Pancreas (tissue), 10 donors: ENCODE measurements at places on chromosomes 12 and 14. TPM values are rescaled to one million over a fixed set of nuclear protein-coding genes. Genes with fewer than 3 reads are reported as not detected.

DNA sequence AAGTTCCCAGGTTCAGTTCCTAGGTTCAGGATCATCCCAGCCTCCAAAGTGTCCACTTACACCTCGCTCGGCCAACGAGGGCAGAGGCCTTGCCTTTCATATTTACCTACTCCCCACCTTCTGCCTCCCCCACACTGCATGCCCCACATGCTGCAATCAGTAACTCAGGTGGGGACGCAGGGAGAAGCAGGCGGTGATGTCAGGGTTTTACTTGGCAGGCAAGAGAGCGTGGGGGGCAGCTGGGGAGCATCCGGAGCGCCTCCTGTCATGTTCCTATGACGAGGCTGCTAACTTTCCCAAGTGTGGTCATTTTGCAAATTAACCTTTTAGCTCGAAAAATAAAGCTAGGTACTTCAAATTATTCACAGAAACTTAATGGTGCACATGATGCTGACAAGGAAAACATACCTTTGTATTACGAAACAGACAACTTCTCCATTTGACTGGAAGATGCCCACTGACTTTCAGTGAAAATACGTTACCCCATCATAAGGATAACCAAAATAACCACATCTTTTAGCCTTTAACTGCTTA, 53.8 kb downstream of the SETD3 start:
- no peak for DNase-seq

DNA sequence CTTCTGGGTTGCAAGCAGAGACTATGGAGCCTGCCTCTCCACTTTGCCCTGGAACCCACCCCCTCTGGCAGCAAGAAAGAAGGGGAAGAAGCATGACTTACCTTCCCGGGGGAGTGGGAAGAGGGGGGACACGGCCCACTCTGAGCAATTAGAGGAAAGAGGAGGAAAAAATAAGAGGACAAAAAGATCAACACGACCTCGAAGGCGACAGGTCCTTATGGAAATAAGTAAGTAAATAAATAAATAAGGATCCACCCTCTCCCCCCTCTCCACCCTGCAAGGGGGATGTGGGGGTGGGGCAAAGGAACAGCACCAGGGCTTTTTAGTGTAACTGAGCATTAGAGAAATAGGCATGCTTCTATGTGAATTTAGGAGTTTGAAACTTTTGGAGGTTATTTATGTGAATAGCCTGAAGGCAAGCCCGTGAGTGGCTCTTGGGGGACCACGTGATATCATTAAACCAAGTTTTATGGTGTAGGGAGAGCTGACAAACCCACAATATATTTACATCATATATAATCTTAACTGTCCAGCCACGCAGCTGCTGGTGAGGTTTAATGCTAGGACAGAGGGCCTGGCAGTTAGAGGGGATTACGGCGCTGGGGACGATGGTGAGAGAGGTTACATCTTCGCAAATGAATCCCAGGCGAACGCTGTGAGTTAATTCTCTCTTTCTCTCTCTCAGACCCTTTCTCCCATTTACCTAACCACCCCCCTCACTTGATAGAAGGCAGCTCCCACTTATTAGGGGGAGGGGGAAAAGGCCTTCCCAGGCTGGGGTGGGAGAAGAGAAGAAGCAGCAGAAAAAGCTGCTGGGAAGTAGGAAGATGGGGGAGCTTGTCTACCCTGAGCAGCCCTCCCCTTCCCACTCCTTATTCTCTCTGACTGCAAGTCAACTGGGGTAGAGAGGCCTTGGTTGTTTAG, 4.8 kb downstream of the HOXC5 start:
- DNase-seq: no peak

DNA sequence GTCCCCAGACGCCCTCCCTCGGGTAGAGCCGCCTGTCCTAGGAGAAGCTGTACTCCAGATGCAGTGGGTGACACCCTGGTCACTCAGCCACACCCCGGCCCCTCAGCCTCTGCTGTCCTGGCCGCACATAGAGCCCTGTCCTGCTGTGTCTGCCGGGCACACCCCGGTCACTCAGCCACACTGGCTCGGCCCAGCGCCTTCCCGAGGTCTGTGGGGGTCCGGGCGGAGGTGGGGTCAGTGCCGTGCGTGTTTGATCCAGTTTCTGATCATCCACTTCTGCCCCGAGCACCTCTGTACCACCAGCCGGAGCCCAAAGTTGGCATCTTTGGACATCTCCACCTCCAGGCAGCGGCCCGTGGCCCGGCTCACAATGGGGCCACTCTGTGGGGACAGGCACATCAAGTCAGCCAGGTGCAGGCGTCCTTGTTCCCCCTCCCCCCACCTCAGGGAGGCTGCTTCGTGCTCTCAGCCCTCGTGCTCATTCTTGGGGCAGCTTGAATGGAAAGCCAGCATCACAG, 52.7 kb downstream of the NOC4L start:
- DNase-seq: no peak

- no peak for DNase-seq
Measured at GRCh38 chr14:75566321-75566720, 12.1 kb upstream of the FLVCR2 start.

- DNase-seq: no peak
Measured at GRCh38 chr14:54676812-54677708, 110.1 kb downstream of the SAMD4A start.

DNA sequence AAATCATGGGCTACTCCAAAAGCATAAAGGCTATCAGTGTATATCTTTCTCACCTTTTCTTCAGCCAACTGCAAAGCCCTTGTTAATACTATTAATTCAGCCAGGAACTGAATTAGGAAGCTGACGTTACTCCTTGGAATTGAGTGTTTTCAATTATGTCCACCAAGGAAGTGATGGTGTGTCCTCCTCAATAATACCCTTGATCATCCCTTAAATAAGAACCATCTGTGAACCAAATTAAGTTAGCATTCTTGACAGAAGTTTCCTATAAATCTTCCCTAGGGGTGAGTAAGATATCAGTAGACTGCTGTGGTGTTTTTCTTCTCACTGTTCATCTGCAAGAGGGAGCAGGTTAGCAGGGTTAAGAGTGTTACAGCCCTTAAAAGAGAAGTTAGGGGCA, 252.3 kb upstream of the AVPR1A start:
- no peak for DNase-seq

DNA sequence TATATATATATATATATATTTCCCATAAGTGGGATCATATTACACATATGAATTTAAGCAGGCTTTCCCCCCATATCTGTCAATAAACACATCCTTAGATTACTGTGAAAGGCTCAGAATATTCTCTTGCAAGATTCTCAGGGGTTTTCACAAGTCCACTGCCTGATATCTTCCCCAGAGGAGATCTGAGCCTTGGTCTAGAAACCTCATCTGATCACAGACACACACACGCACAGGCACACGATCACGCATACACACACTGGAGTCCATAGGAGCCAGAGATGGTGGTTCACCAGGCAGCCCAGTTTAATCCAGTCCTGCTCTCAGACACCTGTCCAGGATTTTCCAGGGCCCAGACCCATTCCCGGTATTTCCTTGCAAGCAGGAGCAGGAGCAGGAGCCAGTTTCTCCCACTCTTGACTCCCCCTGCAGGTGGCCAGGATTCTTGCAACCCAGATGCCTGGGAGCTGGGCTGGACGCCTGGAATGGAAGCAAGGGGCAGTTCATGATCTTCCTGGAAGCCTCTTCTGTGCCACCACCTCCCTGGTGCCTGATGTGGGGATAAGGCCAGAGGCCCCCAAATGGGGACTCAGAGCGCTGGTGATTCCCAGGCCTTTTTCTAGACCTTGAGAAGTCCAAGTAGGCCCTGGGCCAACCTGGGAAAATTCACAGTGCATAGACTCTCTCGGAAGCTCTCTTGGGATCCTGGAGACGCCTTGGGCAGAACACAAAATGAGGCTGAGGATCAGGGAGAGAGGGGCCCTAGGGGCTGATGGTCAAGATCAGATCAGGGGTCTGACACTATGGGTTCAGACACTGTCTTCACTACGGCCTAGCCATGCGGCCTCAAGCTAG, 16.5 kb upstream of the KRT78 start:
- peak; percentile 87 for DNase-seq

GRCh38 chr14:67514650-67515385, 18.3 kb upstream of the PLEKHH1 start:
- peak; percentile 24 for DNase-seq

DNA sequence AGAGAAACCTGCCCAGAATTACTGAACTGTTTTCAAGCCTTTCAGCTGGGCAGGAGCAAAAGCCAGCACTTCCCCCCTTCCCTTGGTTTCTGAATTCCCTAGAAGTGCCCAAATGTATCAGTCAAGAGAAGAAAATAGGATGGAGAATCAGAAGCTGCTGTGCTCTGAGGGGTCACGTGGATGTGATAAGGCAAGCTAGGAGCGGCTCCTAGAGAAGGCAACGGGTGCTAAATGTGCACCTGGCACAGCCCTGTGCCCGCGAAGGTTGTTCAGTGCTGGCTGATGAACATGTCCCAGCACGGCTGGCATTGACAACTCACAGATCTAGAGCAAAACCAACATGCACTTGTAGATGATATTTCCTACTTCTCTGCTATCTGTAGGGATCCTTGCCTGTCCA, 8.3 kb downstream of the EMG1 start:
- DNase-seq: peak; percentile 7

- no peak for DNase-seq
Measured at GRCh38 chr12:127355061-127355841, 911.7 kb upstream of the TMEM132C start.

The ACTR6 gene
- 3.8 TPM for total RNA-seq

The NPFF gene
- total RNA-seq: not detected

The SLC39A2 gene
- not detected for total RNA-seq

The TAS2R8 gene
- not detected for total RNA-seq

The SCYL2 gene
- 22.8 TPM for total RNA-seq

The ITGB7 gene
- 1.1 TPM for total RNA-seq

The KCTD10 gene
- 10.4 TPM for total RNA-seq
